A549 treated with CpdA at 1 μM for 4 hours (cell line): ENCODE measurements at places on chromosomes 7 and 10. TPM values are rescaled to one million over a fixed set of nuclear protein-coding genes. Genes with fewer than 3 reads are reported as not detected.

ADAM22 gene
- 0.14 to 0.55 TPM (median 0.24 TPM) in 5 replicates for total RNA-seq

CHAT gene
- total RNA-seq = not detected in 5 replicates

TBRG4 gene
- 105 to 116 TPM (median 108 TPM) in 5 replicates for total RNA-seq

TNS3 gene
- total RNA-seq = 72.5 to 87.3 TPM (median 84.6 TPM) in 5 replicates

NOD1 gene
- total RNA-seq = 4.9 to 6.4 TPM (median 5.6 TPM) in 5 replicates

FMC1 gene
- total RNA-seq = 16.4 to 40.6 TPM (median 30.2 TPM) in 5 replicates

CD36 gene
- total RNA-seq = 0.13 to 0.22 TPM in 2 of 5 replicates, not detected in the others

SEMA3A gene
- 5.6 to 8.9 TPM (median 6.3 TPM) in 5 replicates for total RNA-seq

ZNF727 gene
- not detected in 5 replicates for total RNA-seq

GATA3 gene
- total RNA-seq = 6.0 to 7.2 TPM (median 6.5 TPM) in 5 replicates

CHST12 gene
- total RNA-seq = 7.8 to 16.3 TPM (median 13.6 TPM) in 5 replicates

OPN4 gene
- not detected in 5 replicates for total RNA-seq

AGMO gene
- total RNA-seq = 0.59 to 1.2 TPM (median 0.71 TPM) in 5 replicates

GPER1 gene
- total RNA-seq = 0.69 to 1.0 TPM (median 0.89 TPM) in 5 replicates

MRM2 gene
- 49.0 to 54.7 TPM (median 52.9 TPM) in 5 replicates for total RNA-seq

ABCF2 gene
- 69.2 to 73.0 TPM (median 70.1 TPM) in 5 replicates for total RNA-seq

FGFR2 gene
- total RNA-seq = 0.20 to 0.99 TPM (median 0.41 TPM) in 5 replicates

LRIT1 gene
- total RNA-seq = not detected in 5 replicates

CYP2C18 gene
- total RNA-seq = 0.07 to 0.14 TPM (median 0.11 TPM) in 4 of 5 replicates, not detected in the other

TRIM74 gene
- 0.27 to 0.69 TPM (median 0.45 TPM) in 5 replicates for total RNA-seq

AGFG2 gene
- 11.3 to 15.4 TPM (median 12.6 TPM) in 5 replicates for total RNA-seq

RGS10 gene
- total RNA-seq = 46.5 to 53.1 TPM (median 47.9 TPM) in 5 replicates

SPDYE16 gene
- not detected in 5 replicates for total RNA-seq

DNA2 gene
- 9.7 to 12.6 TPM (median 10.2 TPM) in 5 replicates for total RNA-seq

ZNF425 gene
- 1.0 to 1.5 TPM (median 1.4 TPM) in 5 replicates for total RNA-seq

CNTNAP2 gene
- 0.03 TPM in 1 of 5 replicates, not detected in the others for total RNA-seq

MYH16 gene
- 0.64 to 1.0 TPM (median 0.84 TPM) in 5 replicates for total RNA-seq
